Smooth muscle cell of the brain vasculature (primary cell): ENCODE measurements at places on chromosomes 1 and 21.

DNA sequence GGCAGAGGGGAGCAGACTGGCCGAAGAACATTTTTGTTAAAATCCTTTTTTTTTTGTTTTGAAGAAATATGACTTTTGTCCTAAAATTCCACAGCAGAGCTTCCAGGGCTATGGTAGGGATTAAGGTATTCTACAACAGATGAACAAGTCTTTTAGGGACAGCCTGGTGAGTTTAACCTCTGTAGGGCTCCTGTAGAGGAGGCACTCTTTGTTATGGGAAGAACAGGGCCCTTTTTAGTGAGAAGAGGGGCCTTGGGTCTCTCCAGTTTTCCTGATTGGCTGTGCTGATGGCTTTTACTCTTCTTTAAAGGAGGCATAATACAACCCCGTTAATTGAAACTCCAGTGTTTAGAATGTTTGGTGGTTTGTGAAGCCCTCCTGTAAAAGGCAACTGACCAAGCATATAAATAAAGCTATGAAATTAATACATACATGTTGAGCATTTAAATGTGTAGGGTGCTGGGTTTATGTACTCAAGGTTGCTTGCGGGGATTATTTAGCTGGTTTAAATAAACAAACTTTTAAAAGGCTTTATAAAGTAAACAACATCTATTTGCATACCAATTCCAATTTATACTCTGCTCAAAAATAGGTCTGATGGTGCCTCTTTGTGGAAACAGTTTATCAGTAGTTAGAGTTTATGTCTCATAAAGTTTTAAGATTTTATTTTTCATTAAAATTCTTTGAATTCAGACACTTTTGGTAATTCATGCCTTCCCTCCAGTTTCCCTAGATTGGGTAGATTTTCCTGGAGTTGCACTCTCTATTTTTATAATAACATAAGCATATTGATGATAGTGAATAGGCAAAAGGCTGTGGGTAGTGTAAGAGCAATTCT is 46.5 kb downstream of the PBX1 start:
- no peak for DNase-seq

DNA sequence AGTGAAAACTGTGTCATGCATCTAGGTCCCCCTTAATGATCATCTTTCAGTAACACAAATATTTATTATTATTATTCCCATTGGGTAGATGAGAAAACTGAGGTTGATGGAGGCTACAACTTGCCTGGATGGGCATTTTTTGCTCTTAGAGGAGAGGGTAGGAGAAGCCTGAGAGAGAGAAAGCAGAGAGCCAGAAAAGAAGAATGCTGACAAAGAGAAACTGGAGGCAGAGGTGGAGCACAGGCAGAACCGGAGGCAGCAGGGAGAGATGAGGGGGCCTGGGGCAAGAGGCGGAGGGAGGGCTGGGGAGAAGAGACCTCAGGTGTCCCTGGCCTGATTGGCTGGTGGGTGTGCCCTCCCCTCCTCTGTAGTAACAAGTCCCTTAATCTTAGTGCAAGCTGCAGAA is 4.1 kb downstream of the BLACAT1 start:
- no peak for DNase-seq

DNA sequence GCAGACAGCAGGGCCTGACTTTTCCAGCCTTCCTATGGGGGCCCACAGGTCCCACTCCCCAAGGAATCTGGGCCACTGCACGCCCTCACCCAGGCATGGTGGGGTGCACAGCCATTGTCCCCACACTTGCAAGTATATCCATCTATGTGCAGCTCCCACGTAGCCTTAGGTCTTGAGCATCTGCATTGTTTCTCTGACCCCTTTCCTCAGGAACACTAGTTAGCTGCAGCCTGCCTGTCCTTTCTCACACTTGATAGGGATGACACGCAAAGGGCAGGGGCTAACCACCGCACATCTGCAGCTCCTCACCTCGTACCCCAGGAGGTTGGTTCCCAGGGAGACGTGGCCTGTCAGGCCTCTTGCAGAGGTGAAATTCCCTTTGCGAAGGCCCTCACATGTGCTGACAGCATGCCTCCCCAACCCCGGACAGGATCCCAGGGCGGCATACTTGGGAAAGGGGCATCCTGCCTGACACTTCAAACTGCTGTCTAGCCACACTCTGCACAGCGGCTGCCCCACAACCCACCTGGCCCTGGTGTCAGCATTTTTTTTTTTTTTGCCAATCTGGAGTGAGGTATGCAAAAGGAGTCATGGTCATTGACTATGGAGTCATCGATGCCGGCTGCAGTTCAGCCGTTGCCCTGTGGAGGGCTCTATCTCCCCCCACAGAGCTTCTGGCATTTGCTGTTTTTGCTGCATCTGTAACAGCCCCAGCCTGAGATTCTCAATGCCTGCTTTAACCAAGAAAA is 5.0 kb downstream of the JMJD4 start:
- DNase-seq, result no peak

DNA sequence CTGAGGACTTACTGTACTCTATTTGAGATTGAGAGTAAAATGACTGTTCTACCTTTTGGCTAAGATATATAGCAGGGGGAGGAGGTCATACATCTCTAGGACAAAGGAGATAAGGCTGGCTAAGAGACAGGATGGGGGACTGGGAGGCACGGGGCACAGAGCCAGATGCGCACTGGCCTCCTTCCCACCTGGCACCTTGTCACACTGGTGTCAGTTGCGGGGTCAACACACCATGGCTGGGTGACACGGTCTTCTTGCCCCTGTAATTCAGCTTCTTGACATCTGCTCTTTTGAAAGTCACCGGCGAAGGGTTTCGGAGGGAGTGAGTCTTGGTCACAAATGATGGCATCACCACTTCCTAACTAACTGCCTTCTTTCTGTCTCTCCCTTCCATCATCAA is 177.3 kb downstream of the ZSCAN20 start:
- no peak for DNase-seq

GRCh38 chr1:119682141-119682540 is 29.6 kb upstream of the PHGDH start:
- DNase-seq, result no peak
